ENCODE measurements at places on chromosomes 11 and 22. TPM values are rescaled to one million over a fixed set of nuclear protein-coding genes. Genes with fewer than 3 reads are reported as not detected.

Gene CDPF1
- total RNA-seq, result 10.8 TPM

Gene CECR2
- 0.02 TPM for total RNA-seq

Gene CHADL
- total RNA-seq, result 0.23 TPM

Gene LRRC55
- not detected for total RNA-seq
